ENCODE measurements at places on chromosomes 4 and X.
A peak's percentile ranks its signal among the peaks of the same experiment; 100 is the strongest.

GRCh38 chrX:153992180-153992579, 19.6 kb downstream of the TMEM187 start:
- DNase-seq = no peak

DNA sequence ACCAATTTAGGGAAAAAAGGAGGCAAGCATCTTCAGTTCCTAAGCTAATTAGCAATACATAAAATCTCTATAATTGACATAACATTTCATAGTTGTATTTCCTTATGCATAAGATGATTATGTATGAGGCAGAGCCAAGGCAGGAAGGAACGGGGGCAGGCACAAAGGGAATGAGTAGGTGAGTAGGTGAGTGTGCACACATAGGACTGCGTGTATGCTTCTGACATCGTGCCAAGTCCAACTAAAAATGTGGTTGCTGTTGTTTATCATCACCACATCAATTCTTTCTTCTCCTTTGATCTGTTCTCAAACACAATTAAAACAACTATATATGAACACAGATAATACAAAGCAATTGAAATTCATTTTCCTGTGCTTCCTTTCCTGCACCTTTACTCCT, 131.2 kb downstream of the UNC5C start:
- no peak for DNase-seq

DNA sequence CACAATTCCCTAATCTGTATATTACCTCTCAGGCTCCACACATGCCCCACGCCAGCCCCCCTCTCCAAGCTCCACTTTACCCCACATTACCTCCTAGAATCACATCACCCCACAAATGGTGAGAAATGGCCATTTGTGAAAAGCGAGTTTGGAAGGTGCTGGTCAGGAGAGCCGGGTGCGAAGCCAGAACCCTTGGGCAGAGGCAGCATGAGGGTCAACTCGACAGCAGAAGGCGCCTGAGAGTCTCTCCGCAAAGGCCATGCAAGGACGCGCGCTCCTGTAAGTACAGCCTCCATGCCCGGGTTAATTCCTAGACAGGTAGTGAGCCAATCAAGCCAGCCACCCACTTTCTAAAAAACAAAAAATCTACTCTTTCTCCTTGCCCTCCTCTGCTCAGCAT, 42.4 kb downstream of the RHOXF2 start:
- DNase-seq = no peak

DNA sequence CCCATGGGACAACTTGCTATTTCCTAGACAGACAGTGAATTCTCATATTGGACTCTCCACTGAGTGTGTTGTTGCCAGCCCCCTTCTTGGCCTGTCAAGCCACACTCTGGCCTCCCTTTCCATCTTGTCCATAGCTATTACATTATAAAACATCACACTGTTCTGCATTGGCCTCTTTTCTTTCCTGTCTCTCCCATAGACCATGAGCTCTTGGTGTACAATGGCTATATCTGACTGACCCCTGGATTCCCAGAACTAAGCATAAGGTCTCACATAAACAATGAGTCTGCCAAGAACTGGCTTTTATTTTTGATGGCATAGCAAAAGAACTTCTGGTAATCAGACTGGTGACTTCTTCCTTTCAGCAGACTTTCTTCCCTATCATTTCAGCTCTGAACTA, 23.8 kb downstream of the STARD8 start:
- no peak for DNase-seq

- DNase-seq = no peak
Observed at GRCh38 chrX:13029887-13030771, 14.3 kb downstream of the FAM9C start.

DNA sequence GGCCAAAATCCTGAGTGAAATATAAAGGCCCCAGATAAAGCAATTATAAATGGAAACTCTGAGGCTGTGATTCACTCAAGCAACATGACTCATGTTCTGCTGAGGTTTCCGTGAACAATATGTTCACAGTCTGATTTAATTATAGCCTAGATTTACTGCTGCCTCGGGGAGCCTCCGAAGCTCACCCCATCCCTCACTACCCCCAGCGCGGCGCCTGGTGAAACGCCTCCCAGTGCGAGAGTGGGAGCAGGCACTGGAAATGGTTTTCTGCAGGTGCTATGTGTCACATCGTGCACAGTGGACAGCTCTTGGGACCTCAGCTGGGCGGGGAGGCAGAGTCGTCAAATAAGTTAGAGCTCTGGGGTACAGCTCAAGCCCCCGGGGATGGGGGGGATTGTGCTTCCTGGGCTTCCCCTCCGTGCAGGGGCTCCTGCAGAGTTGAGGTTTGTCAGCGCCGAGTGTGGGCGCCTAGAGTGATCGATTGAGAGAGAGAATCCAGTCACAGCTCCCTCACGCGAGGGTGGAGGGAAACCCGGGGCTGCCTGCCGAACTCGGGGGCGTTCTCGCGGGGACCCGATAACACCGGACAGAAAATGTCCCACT, 110.6 kb downstream of the PHKA2 start:
- no peak for DNase-seq

DNA sequence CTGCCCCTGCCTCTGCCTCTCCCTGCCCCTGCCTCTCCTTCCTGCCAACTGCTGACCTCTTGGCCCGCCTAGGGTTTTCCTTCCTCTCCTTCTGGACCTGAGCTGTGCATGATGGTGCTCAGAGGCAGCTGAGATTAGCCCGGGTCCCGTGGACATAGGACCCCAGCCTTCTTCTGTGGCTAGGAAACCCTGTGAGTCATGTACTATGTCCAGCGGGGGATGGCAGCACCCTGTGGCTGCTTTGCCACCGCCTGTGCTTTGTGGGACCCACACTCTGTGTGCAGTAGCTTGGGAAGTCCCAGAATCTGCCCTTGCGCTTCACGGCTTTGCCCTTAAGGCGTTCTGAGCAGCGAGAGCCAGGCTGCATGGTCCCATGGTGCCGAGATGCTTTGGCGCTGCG, 105.5 kb upstream of the PSAPL1 start:
- DNase-seq = no peak

DNA sequence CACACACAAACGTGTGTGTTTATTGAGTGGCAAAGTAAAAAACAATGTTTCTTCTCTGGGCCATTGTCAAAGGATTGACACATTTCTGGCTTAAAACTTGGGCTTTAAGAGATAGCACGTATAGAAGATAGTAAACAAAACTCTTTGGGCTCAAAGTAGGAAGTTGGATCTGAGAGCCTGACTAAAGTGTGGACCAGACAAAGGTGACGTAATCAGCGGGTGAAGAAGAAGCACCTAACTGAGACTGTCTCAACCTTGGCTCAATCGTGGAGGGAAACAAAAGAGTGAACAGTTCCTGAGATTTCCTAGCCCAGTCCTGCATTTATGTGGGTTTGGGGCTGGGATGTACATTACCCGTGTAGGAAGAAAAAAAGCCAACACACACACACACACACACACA, 13.7 kb downstream of the PFKFB1 start:
- DNase-seq = no peak

- DNase-seq = peak; percentile 26
Observed at GRCh38 chrX:107677501-107677901, 49.2 kb downstream of the PRPS1 start.

- peak; percentile 79 for DNase-seq
Observed at GRCh38 chrX:1661048-1661921, 46.4 kb downstream of the ASMT start.

DNA sequence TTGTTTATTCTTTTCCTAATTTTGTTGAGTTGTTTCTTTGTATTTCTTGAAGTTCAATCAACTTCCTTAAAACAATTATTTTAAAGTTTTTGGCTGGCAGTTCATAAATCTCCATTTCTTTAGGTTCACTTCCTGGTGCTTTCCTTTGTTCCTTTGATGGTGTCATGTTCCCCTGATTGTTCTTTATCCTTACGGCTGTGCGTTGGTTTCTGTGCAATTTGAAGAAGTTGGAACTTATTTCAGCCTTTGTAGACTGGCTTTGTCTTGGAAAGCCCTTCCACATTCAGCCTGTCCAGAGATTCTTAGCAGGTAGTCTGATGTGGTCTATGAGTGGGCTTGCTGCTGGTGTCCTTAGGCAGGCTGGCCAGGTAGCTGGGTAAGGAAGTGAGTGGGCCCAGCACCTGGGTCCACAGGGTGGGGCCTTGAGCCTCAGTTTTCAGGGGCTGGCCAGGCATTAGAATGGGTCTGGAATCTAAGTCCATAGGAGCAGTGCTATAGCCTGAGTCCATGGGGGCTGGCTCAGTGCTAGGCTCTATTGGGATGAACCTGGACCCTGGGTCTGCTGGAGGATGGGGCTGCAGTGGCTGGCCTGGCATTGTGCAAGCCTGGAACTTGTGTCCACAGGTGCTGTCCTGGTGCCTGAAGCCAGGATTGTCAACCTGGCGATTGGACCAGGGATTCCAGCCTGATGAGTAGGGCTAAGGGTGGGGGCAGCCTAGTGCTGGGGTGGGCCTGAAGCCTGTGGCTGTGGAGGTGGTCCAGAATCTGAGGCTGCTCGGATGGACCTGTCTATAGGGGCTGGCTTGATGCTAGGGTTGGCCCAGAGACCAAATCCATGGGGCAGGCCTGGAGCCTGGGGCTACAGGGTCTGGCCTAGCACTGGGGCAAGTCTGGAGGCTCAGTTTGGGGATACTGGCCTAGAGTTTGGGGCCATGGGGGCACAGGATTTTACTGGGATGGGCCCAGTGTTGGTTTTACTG, 152.4 kb downstream of the STAG2 start:
- no peak for DNase-seq

DNA sequence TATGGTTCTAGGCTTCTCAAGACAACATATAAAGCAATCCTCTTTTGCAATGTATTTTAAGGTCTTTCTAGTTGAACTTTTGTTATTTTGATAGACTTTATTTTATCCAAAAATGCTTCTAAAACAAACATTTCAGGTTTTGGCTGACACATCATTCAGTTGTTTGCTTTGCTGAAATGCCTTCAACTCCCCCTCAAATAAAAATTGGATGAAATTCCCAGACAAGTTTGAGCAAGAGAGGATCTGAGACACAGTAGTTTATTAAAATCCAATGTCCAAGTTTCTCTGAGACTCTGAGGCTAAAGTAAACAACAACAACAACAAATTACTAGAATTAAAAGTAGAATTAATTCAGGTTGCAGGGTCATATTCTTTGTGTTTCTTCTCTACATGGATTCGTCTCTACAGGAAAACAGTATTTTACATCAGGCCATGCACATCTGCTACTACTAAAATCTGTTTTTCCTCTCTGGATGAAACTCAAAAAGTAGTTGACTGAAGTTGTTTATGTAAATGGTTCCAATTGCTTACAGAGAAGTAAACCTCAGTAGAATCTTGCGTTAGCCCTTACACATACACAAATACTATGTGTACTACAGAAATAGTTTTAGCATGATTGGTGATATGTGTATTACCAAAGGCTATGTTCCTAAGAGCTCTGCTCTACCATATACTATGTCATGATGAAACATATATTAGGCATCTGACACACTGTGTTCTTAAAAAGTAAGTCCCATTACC, 64.9 kb downstream of the PRSS12 start:
- no peak for DNase-seq

- peak; percentile 71 for DNase-seq
Observed at GRCh38 chr4:173334891-173335752, 964 bp upstream of the HMGB2 start.

DNA sequence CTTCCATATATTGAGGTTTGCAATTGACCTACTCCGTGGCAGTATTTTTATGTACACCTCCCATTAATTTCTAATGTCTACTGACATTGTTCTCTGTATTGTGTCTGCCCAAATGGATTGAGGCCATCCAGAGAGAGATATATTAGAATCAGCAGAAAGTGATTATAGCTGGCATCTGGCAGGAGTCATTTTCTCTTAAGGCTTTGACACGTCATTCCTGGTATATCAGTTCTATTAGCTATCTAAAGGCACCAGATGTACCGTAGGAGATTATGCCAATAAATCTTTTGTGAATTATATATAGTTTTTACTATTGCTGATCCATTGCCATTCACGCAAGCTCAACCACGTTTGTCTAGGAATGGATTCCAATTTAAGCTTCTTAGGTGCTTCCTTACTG, 1026.4 kb upstream of the IGFBP7 start:
- no peak for DNase-seq

DNA sequence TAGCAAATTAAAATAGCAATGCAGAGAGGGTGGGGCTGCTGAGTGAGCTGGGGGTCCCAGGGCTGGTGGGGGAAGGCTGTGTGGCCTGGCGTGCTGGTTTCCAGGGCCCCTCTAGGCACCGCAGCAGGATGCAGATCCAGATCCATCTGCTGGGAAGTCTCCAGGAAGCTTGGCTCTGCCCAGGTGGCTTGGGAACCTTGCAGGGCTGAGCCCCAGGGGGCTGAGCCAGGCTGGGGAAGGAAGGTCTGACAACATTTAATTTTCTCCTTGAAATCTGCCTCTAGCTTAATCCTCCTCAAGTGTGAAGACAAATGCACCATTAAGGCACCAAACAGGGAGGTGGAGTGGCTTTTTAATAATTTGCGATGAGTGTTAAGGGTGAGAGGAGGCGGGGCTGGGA, 31.7 kb downstream of the SORCS2 start:
- no peak for DNase-seq

DNA sequence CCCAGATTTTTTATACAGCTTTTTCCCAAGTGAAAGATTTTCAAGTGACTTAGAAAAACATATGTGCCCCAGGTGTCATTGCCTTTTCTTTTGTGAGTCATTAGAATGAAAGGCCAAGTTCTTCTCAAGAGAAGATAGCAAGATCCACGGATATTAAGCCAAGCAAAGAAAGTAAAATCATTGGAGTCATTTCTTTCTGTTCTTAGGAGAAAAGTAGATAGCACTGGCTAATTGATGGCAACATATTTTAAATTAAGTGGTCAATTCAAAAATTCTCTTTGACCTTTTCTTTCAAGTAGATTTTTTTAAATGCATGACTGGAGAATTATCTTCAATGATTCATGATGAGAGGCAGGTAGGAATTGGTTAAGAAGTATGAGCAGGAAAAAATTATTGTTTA, 94.4 kb downstream of the HHIP start:
- no peak for DNase-seq

DNA sequence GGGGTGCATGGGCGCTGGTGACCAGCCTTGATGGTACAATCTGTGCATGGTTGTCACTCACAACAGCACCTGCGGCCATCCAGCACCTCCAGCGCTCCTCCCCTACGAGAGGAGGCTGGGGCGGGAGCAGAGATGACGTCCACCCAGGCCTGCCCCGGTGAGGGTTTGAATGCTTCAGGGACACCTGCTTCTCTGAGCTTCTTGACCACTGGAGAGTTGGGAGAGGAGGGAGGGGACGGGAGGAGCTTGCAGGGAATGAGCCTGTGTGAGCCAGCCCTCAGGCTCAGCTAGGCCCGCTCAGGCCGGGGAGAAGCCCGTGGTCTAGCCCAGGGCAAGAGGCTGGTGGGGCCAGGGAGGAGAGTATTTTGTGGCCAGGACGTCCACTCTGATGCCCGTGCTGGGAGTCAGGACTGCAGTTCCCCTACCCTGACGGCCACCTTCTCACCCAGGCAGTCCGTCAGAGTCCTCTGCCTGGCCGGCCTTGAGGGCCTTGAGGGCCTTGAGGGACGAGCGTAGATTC, 59.2 kb downstream of the CPZ start:
- DNase-seq = no peak

- no peak for DNase-seq
Observed at GRCh38 chr4:59380841-59381366, 1819.2 kb upstream of the ADGRL3 start.

Measured in glutamatergic neuron (in vitro differentiated cells).